ENCODE measurements at places on chromosomes 16 and 17. TPM values are rescaled to one million over a fixed set of nuclear protein-coding genes. Genes with fewer than 3 reads are reported as not detected.
A peak's percentile ranks its signal among the peaks of the same experiment; 100 is the strongest.

Gene SRCIN1
- total RNA-seq, result not detected

- DNase-seq, result peak; percentile 64
Measured at GRCh38 chr17:31530391-31530985, 139.0 kb downstream of the RAB11FIP4 start.

GRCh38 chr16:1047801-1048200 is 24.7 kb upstream of the SSTR5 start:
- no peak for DNase-seq

Gene ACSM3
- total RNA-seq, result 1.1 TPM

DNA sequence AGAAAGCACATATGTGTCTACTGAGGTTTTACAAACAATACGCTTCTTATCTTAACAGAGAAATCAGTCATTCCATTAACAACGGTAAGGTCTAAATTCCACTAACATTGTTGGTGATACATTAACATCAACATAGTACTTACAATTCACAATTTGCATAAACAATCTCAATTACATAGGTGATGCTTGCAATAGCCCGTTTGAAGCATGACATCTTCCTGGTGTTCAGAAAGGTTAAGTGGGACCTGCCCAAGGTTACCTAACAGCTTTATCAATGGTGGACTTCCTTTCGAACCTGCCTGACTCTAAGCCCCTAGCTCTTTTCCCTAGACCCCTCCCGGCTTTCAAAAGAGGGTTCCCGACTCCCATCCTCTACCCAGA is 699 bp downstream of the FAM222B start:
- peak; percentile 85 for DNase-seq

GRCh38 chr16:4663465-4663776 is 29.9 kb upstream of the NUDT16L1 start:
- DNase-seq, result no peak

Gene RAB26
- 0.59 TPM for total RNA-seq

Gene ST3GAL2
- 22.4 TPM for total RNA-seq

DNA sequence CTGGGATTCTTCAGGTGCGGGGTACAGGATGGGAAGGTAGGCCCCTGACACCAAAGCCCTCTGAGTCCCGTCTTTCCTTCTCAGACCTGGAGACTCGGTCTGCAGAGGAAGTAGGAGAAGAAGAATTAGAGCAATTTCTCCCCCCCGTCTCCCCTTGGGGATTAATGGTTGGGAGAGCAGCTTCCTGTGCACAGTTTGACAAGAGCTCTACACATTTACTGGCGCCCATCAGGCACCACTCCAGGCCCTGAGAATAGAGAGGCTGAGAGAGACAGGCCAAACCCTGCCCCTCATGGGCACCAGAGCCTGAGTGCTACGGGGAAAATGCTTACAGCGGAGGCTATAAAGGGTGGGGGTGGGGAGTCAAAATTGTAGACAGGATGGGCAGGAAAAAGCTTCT is 3.5 kb upstream of the C16orf74 start:
- DNase-seq, result peak; percentile 42
